ENCODE measurements at places on chromosomes 3 and 15.

DNA sequence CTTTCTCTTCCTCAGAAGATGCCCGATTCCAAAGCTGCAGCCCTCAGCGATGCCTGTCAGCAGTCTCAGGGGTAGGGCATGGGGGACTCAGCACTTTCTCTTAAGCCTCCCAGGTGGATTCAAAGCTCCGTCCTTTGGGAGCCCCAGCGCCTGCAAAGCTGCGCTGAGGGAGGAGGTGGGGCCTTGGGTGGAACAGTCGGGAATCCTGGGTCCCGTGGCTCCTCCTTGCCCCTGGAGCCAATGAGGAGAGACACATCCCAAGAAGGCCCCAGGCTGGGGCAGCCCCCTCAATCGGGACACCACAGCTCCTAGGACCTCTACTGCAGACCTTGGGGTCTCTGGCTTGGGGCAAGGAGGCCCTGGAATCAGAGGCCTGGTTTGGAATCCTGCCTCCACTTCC, 227.5 kb upstream of the IGF1R start:
- DNase-seq: no peak

DNA sequence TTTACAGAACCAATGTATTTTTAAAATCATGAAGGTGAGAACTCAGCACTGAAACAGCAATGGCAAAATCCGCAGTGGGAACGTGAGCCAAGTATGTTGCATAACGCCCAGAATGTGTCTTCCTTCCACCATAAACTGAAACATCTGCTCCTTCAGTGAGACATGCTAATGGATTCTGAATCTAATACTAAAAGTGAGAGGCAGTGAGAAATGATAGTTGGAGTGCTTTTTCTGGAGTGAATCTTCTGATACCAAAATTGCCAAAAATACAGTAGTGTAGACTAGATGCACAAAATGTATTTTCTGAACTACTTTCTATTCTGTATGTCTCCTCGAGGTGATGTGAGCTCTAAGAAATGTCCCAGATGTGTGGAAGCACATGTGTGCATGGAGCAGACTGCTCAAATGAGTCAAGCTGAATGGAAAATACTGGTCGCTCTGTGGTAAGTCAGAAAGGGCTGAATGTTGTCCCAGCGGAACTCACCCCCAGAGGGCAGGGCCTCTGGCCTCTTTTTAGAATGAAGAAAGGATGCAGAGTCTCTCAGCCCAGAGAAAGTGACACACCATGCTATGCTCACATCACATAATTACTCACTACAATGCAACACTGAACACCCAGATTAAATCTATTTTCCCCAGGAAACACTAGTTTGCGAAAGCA, 73.0 kb downstream of the ATP10A start:
- peak; percentile 32 for DNase-seq

- DNase-seq: no peak
Measured at GRCh38 chr15:81809543-81809942, 236.3 kb downstream of the MEX3B start.

- DNase-seq: no peak
Measured at GRCh38 chr3:64848822-64849221, 161.0 kb upstream of the ADAMTS9 start.

- no peak for DNase-seq
Measured at GRCh38 chr3:145259166-145259880, 901.7 kb downstream of the PLOD2 start.

- no peak for DNase-seq
Measured at GRCh38 chr3:38084334-38085310, 45.6 kb downstream of the DLEC1 start.

DNA sequence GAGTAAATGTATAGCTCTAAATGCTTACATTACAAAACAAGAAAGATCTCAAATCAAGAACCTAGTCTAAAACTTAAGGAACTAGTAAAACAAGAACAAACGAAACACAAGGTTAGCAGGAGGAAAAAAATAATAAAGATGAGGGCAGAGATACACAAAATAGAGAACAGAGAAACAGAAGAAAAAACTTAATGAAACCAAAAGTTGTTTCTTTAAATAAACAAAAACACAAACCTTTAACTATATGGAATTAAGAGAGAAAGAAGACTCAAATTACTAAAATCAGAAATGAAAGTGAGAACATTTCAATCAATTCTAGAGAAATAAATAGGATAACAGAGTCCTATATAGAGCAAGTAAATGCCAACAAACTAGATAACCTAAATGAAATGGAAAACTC, 59.6 kb downstream of the DLG1 start:
- no peak for DNase-seq

GRCh38 chr3:42493126-42493797, 9.2 kb upstream of the VIPR1 start:
- DNase-seq: no peak

GRCh38 chr3:45547764-45548680, 46.5 kb upstream of the LIMD1 start:
- DNase-seq: no peak

- no peak for DNase-seq
Measured at GRCh38 chr3:49803465-49804140, 542 bp downstream of the INKA1 start.

DNA sequence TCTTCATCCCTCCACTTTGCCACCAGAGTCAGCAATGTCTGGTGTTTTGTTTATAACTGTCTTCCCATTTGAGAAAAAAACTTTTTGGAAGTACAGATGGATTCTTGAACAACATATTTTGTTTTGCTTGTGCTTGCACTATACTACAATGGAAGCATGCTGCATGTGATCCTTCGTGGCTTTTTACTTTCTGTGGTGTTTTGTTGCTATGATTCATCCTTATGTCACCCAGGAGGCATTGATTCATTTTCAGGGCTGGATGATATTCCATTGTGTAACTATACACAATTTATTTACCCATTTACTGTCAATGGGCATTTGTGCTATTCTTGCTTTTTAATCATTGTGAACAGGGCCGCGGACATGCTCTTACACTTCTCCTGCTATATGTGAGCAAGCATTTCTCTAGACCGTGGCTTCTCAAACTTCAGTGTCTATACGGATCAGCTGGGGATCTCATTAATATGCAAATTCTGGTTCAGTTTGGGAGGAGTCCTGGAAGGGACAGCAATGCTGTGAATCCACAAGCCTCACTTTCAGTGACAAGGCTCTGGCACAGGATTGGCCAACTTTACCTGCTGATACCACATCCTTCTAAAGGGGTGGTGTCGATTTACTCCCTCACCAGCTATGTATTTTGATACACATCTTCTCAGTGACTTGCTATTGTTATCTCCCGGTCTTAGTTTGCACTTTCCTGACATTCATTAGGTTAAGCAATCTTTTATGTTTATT, 65.9 kb downstream of the POLR2M start:
- no peak for DNase-seq

GRCh38 chr15:62637950-62638619, 404.5 kb upstream of the TPM1 start:
- no peak for DNase-seq

- DNase-seq: no peak
Measured at GRCh38 chr15:75167588-75168350, 33.9 kb upstream of the C15orf39 start.

GRCh38 chr3:23481616-23482278, 278.6 kb downstream of the UBE2E2 start:
- DNase-seq: no peak

GRCh38 chr3:39808467-39809180, 785 bp upstream of the MYRIP start:
- DNase-seq: no peak

- no peak for DNase-seq
Measured at GRCh38 chr15:45048794-45049631, 26.0 kb downstream of the SORD start.

All from stimulated activated CD4-positive, alpha-beta T cell treated with anti-CD3 and anti-CD28 coated beads, Interleukin-12 subunit alpha, Interleukin-12 subunit beta, amount 100 ng/mL, for 24 hours (primary cell).